CD4-positive, alpha-beta memory T cell (primary cell): ENCODE measurements at places on chromosomes 2 and 18. TPM values are rescaled to one million over a fixed set of nuclear protein-coding genes. Genes with fewer than 3 reads are reported as not detected.

DNA sequence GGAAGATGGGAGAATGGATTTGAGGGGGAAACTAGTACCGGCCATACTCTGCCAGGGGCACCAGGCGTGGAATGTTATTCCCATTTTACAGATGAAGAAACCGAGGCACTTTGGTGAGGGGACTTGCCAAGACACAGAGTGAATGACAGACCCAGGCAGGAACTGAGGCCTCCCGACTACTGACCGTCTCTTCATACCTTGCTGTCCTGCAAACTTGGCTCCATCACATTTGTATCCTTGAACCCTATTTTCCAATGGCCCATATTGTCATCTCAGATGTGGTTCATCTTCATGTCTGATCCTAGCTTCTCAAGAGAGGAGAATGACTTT lies 6.2 kb upstream of the TFCP2L1 start:
- DNase-seq = no peak

Gene PJVK
- total RNA-seq = 3.6 TPM

Gene BCL2L11
- 34.1 TPM for total RNA-seq

DNA sequence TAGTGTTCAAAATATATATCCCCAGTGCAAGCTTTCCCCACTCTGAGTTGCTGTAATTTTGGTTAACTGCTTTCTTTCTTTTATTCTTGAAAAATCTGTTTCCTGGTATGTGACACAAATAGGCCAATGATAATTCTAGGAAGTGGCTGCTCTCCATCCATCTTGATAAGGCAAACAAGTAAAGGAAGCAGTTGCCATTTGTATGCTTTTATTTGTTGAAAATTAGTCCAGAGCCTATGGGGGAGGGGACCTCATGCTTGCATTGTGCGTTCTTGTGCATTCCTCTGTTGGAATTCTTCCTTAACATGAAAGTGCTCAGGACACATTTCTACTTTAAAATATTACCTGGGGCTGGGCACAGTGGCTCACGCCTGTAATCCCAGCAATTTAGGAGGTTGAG lies 111.2 kb upstream of the FSHR start:
- no peak for DNase-seq

GRCh38 chr2:63831176-63831575 lies 10.5 kb upstream of the UGP2 start:
- DNase-seq = no peak

GRCh38 chr2:105952131-105952530 lies 207.4 kb downstream of the NCK2 start:
- no peak for DNase-seq

GRCh38 chr18:69558052-69558451 lies 157.4 kb downstream of the DOK6 start:
- no peak for DNase-seq

- DNase-seq = no peak
Measured at GRCh38 chr18:10564975-10565773, 39.3 kb downstream of the NAPG start.

GRCh38 chr18:49547701-49548100 lies 14.2 kb upstream of the LIPG start:
- DNase-seq = no peak

DNA sequence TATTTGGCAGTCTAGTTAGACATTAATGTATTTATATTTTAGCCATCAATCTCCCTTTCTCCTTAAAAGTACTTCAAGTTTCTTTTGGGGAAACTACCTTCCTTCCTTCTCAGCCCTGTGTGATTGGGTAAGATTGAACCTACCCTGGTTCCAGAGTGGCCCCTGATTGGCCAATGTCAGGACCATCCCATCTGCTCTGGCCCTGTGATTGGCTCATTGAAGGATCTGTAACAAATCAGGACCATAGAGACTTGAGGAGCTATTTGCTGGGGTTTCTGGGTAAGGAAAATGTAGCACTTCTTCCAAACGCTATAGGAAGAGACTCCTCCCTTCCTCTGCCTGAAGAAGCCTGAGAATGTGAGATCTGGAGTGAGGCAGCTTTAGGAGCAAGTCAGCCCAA lies 59.3 kb downstream of the AQP4 start:
- DNase-seq = no peak
